ENCODE measurements at places on chromosomes 11 and 22. TPM values are rescaled to one million over a fixed set of nuclear protein-coding genes. Genes with fewer than 3 reads are reported as not detected.

GRCh38 chr11:5666402-5666793 is 18.5 kb downstream of the TRIM5 start:
- no peaks in the 10 kb centered on the region for H3K27me3 ChIP-seq
- DNase-seq: no peak
- H3K4me3 ChIP-seq: no peak overlapping the region
- H3K36me3 ChIP-seq: peaks cover 58% of the 10 kb centered on the region
- H3K4me1 ChIP-seq: peaks cover 17% of the 10 kb centered on the region

- DNase-seq: no peak
- no peak overlapping the region for H3K27ac ChIP-seq
- H3K36me3 ChIP-seq: no peaks in the 10 kb centered on the region
- H3K27me3 ChIP-seq: peaks cover 20% of the 10 kb centered on the region
- peaks cover 10% of the 10 kb centered on the region for H3K4me1 ChIP-seq
- peak overlapping the region; percentile 5 for H3K4me3 ChIP-seq
Observed at GRCh38 chr11:128835741-128836430, 31.2 kb downstream of the KCNJ1 start.

DNA sequence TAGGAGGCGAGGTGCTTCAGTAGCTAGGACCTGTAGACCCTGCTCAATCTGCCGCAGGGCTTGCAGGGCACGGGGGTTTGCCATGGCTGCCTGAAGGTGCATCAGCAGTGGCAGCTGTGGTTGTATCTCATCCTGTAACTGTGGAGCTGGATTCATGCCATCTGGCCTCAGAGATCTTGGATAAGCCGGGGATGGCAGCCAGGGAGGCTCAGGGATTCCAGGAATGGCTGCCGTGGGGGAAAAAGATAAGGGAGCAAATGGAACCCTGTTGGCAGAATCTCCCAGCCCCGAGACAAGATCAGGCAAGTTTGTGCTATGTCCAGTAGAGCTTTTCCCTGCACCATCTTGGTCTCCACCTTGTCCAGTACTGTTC is 1.8 kb downstream of the UBQLN3 start:
- no peak overlapping the region for H3K4me3 ChIP-seq
- no peaks in the 10 kb centered on the region for H3K4me1 ChIP-seq
- no peaks in the 10 kb centered on the region for H3K36me3 ChIP-seq
- H3K27ac ChIP-seq: no peak overlapping the region
- no peak for DNase-seq

RNF141 gene
- total RNA-seq: 30.3 TPM

DNA sequence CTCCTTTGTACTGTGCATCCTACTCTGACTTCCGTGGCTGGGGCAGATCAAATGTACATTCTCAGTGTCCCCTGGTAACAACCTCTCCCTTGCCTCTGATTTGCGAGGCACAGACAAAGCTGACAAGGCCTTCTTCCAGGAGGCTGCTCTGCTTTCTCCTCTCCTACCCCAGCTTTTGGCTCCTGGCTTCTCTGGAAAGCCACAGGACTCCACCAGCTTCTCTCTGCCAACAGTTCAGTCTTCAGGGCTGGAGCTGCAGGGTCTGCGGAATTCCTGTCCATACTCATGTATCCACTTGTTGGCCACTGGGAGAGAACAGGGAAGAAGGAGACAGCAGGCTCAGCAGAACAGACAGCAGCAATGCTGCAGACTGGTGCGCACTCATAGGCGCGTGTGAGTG is 44.4 kb downstream of the P4HA3 start:
- no peak overlapping the region for H3K27ac ChIP-seq
- H3K4me3 ChIP-seq: no peak overlapping the region
- DNase-seq: no peak
- no peaks in the 10 kb centered on the region for H3K27me3 ChIP-seq

DNA sequence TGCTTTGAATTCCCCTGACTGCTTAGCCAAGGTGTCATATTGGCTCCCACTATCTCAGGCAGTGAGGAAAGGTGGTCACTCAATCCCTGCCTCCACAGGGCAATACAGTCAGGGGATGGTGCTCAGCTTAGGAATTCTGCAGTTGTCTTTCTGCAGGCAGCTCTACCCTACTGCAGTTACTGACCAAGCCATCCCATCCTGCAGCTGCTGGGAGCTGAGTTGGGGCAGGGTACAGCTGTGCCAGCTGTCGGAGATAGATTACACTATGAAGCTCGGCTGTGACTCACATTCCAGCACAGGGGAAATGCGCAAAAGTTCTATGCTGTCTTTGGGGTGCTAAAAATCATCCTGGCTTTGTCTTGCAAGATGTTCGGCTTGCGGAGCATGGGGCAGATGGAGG is 4.4 kb upstream of the DAGLA start:
- H3K27me3 ChIP-seq: peaks cover 41% of the 10 kb centered on the region
- no peaks in the 10 kb centered on the region for H3K36me3 ChIP-seq
- H3K4me3 ChIP-seq: no peak overlapping the region
- DNase-seq: no peak

DNA sequence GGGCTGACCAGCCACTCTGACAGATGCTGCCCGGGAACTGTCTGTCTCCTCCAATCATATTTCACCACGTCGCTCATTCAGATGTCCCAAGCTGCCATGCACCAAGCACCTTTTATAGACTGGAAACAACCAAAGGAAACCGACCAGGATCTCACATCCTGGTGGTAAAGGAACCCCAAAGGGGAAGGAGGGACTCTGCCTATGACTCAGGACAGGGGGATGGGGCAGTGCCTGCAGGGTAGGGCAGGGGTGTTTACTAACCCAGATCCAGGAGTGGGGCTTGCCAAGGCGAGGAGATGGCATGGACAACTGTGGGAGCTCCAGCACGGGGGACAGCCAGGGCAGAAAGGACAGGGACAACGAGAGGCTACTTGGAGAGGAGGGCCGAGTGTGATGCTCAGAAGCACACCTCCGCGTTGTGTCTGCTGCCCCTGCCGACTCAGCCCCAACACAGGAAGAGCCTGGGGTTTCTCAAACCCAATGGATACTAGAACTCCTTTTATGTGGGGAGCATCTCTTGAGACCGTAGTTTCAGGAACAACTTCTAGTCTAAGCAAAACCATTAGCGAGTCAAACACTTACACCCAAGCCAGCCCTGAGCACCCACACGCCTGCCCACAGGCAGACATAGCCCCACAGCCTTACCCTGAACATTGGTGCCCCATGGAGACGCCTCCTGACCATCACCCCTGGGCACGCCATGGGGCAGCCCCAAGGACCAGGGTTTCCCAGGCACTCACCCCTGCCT is 4.0 kb downstream of the PRODH start:
- no peak for DNase-seq
- H3K27ac ChIP-seq: no peak overlapping the region
- no peaks in the 10 kb centered on the region for H3K36me3 ChIP-seq
- no peaks in the 10 kb centered on the region for H3K4me1 ChIP-seq
- no peak overlapping the region for H3K4me3 ChIP-seq
- H3K27me3 ChIP-seq: no peaks in the 10 kb centered on the region

C11orf97 gene
- not detected for total RNA-seq

DNA sequence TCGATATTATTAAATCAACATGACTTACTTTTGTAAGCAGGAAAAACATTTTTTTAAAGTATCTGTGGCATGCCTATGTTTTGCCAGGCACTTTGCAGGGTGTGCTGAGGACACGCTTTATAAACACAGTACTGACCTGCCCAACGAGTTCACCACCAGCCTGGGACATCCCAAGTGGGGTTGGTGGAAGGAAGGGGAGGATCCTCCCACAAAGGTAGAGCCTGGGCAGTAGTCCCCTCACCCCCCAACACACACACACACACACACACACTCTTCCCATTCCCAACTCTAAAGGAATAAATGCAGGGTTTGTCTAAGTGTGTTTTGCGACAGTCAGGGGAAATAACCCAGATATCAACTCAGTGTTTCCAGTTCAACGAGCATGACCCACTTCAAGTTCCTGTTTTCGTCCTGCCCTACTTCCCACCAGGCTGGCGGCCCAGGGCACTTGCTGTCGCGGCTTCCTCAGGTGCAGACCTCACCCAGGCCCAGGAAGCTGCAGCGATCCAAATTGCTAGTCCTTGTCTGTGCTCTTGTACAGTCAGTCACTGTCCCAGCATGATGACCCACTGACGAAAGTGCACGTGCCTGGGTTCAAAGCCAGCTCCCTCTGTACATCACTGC is 3.1 kb downstream of the CERK start:
- peaks cover 2% of the 10 kb centered on the region for H3K36me3 ChIP-seq
- peaks cover 54% of the 10 kb centered on the region for H3K4me1 ChIP-seq
- no peak for DNase-seq
- no peaks in the 10 kb centered on the region for H3K27me3 ChIP-seq
- H3K4me3 ChIP-seq: no peak overlapping the region
- peak overlapping the region; percentile 56 for H3K27ac ChIP-seq

DNA sequence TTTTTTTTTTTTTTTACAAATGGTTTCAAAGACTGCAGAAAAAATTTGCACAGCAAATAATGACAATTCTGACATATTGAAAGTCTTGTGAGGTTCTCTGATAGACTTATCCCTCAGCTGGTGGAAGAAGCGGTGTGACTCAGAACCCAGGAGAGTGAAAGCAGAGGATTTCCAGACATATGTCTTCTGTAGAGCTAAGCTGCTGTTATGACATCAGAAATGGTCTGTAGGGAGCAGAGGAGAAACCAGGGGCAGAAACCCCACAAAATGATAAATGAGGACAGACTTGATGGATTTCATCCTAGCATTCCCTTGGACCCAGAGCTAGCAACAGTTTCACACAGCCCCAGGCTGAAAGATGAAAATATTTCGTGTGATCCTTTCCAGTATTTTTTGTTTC is 582.6 kb downstream of the METTL15 start:
- H3K27me3 ChIP-seq: no peaks in the 10 kb centered on the region
- no peak for DNase-seq
- H3K4me1 ChIP-seq: peaks cover 10% of the 10 kb centered on the region
- no peak overlapping the region for H3K4me3 ChIP-seq
- H3K36me3 ChIP-seq: peaks cover 10% of the 10 kb centered on the region

PDGFB gene
- 14.7 TPM for total RNA-seq

ZNF143 gene
- 39.0 TPM for total RNA-seq

DNA sequence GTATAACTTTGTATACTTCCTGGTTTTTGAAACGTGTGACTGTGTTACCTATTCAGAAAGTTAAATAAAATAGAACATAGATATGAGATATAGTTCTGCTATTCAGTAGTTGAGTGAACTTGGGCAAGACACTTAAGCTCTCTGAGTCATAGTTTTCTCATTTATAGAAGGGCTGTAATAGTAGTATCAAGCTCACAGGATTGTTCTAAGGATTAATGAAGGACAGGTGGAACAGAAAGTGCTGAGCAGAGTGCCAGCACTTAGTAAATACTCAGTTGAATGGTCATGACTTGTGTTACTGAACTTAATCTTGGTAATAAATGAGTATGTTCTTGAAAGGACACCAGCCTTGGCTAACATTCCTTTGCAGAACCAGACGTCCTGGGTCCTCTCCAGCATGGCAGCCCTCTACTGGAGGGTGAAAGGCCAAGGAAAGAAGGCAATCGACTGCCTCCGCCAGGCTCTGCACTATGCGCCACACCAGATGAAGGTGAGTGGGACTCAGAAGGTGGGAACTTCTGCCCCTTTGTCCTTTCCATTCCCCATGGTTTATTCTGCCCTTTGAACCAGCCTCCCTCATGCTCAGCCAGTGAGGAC is 131.2 kb downstream of the TTC17 start:
- no peaks in the 10 kb centered on the region for H3K4me1 ChIP-seq
- no peaks in the 10 kb centered on the region for H3K27me3 ChIP-seq
- no peak overlapping the region for H3K27ac ChIP-seq
- no peak overlapping the region for H3K4me3 ChIP-seq

GRCh38 chr22:36164621-36165020 is 4.1 kb upstream of the APOL3 start:
- DNase-seq: no peak
- no peaks in the 10 kb centered on the region for H3K27me3 ChIP-seq
- H3K36me3 ChIP-seq: peaks cover 4% of the 10 kb centered on the region
- no peak overlapping the region for H3K27ac ChIP-seq

GRCh38 chr22:49671331-49672013 is 156.2 kb downstream of the BRD1 start:
- DNase-seq: no peak
- H3K27ac ChIP-seq: no peak overlapping the region
- no peaks in the 10 kb centered on the region for H3K36me3 ChIP-seq
- peaks cover 8% of the 10 kb centered on the region for H3K4me1 ChIP-seq
- peak overlapping the region; percentile 40 for H3K4me3 ChIP-seq

DNA sequence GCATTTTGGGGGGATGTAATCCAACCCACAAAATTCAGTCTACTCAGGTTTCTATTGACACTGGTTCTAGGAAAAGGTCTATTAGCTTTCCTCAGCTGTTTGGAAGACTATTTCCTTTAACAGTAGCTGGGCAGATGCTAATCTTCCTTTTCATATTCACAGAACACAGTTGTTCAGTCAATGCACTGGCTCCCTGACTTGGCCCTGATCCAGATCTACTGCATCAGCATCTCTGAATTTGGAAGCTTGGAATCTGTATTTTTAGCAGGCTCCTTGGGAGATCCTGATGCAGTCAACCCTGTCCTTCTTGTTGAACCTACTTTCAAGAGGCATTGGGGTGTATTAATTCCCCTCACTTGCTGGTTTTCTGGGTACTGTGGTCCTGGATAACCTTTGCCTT is 6.3 kb downstream of the HTATIP2 start:
- no peak for DNase-seq
- no peaks in the 10 kb centered on the region for H3K36me3 ChIP-seq
- H3K4me1 ChIP-seq: peaks cover 36% of the 10 kb centered on the region
- no peaks in the 10 kb centered on the region for H3K27me3 ChIP-seq

CPT1B gene
- total RNA-seq: 112 TPM

OR9G1 gene
- total RNA-seq: not detected

- H3K27ac ChIP-seq: peak overlapping the region; percentile 60
- no peak for DNase-seq
- H3K4me1 ChIP-seq: peaks cover 79% of the 10 kb centered on the region
- H3K4me3 ChIP-seq: peak overlapping the region; percentile 76
- H3K27me3 ChIP-seq: no peaks in the 10 kb centered on the region
Observed at GRCh38 chr11:57647960-57648800, 1.5 kb downstream of the YPEL4 start.

- H3K27me3 ChIP-seq: no peaks in the 10 kb centered on the region
- no peak for DNase-seq
Observed at GRCh38 chr11:7484645-7485044, 661 bp upstream of the OLFML1 start.

GRCh38 chr11:121814962-121815361 is 301.1 kb downstream of the BLID start:
- peaks cover 20% of the 10 kb centered on the region for H3K36me3 ChIP-seq
- no peak overlapping the region for H3K27ac ChIP-seq
- no peak overlapping the region for H3K4me3 ChIP-seq
- H3K4me1 ChIP-seq: no peaks in the 10 kb centered on the region

DNA sequence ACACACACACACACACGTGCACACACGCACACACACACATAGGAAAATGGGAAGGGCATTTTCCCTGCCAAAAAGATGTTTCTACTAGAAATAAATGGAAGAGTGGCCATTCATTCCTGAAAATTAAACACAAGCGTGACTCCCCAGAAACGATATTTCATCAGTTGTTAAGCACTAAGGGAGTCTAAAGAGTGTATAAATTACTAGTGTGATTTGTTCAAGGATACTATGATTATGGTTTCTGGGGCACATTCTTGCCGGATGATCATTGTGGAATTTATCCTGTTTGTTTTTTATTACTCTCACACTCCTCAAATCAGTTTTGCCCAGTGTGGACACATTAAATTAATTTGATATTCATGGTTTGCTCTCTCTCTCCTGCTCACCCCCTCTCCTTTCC is 16.4 kb upstream of the AMOTL1 start:
- no peaks in the 10 kb centered on the region for H3K27me3 ChIP-seq
- peaks cover 28% of the 10 kb centered on the region for H3K4me1 ChIP-seq
- no peak overlapping the region for H3K4me3 ChIP-seq
- no peak for DNase-seq

CYTH4 gene
- not detected for total RNA-seq

GRCh38 chr11:65277631-65278277 is 16.0 kb downstream of the POLA2 start:
- H3K4me3 ChIP-seq: no peak overlapping the region
- peak overlapping the region; percentile 79 for H3K27ac ChIP-seq
- H3K27me3 ChIP-seq: no peaks in the 10 kb centered on the region
- DNase-seq: no peak
- peaks cover 35% of the 10 kb centered on the region for H3K4me1 ChIP-seq
- peaks cover 11% of the 10 kb centered on the region for H3K36me3 ChIP-seq
